ENCODE measurements at places on chromosomes 16 and 17. TPM values are rescaled to one million over a fixed set of nuclear protein-coding genes. Genes with fewer than 3 reads are reported as not detected.

GRCh38 chr17:64787255-64787920 is 125.3 kb upstream of the SMURF2 start:
- no peak for DNase-seq

DNA sequence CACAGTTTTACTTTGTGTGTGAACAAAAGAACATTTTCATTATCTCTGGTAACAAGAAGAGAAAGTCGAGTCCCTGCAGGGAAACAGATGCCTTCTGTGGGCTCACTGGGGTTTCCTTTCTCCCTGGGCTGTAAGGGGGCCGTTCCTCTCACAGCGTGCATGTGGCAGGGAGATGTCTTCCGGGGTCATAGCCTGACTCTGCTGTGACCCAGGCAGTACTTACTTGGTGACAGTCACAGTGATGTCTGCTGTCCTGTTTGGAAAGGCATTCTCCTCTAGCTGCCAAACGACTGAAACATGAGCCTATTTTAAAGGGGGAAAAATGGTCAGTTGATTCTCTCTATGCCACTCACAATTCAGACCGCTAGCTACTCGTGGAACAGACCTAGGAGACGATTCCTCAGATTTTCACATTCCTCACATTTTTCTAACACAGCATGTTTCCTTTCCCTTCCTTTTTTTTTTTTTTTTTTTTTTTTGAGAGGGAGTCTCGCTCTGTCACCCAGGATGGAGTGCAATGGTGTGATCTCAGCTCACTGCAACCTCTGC is 7.3 kb downstream of the HASPIN start:
- no peak for DNase-seq

DNA sequence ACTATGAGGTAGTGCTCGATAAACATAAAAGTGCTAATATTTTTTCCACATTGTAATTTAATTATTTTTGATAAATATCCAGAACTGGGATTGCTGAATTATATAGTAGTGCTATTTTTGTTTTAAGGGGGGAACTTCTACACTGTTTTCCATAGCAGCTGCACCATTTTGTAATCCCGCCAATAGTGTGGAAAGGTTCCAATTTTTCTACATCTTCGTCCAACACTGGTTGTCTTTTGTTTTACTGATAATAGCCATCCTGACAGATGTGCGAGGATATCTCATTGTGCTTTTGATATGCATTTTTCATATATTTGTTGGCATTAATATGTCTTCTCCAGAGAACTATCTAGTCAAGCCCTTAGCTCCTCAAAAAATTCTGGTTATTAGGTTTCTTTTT is 259.6 kb upstream of the KCNJ16 start:
- no peak for DNase-seq

Gene ALOX12
- not detected for total RNA-seq

Gene CNGB1
- not detected for total RNA-seq

- DNase-seq, result no peak
These were observed 16.6 kb upstream of the PYY start for GRCh38 chr17:43970366-43970765.

GRCh38 chr17:47192554-47192953 is 3.5 kb upstream of the CDC27 start:
- no peak for DNase-seq

- DNase-seq, result no peak
These were observed 539 bp upstream of the KRTAP4-8 start for GRCh38 chr17:41098481-41098880.

DNA sequence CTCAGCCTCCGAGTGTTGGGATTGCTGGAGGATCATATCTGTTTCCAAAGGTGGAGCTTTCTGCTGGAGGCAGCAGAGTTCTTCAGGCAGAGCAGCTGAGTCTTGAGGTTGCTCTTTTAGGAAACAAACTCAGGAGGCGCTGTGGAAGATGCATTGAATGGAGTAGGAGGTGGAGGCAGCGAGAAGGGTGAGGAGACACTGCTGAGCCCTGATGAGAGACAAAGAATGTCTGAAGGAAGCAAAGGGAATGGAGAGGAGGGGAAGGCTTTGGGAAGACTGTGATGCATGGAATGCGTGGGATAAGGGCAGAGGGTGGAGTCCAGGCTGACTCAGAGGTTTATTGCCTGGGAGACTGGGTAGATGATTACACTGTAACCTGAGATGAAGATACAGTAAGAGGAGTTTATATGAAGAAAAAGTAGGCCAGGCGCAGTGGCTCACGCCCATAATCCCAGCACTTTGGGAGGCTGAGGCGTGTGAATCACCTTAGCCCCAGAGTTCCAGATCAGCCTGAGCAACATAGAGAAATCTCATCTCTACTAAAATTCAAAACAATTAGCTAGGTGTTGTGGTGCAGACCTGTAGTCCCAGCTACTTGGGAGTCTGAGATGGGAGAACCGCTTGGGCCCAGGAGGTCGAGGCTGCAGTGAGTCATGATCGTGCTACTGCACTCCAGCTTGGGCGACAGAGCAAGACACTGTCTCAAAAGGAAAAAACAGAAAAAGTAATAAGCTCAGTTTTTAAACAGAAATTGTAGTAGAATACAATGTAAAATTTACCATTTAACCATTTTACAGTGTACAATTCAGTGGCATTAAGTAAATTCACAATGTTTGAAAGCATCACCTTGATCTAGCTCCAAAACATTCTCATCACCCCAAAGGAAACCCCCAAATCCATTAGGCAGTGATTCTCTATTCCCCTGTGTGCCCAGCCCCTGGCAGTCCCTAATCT is 17.8 kb upstream of the TMEM219 start:
- DNase-seq, result no peak

Gene FOXL1
- 0.47 TPM for total RNA-seq

Gene CBLN1
- 1.7 TPM for total RNA-seq

- no peak for DNase-seq
These were observed 2291.3 kb downstream of the TP53TG3F start for GRCh38 chr16:35750701-35751104.

- DNase-seq, result no peak
These were observed 342.7 kb downstream of the PMP22 start for GRCh38 chr17:14922411-14922810.

GRCh38 chr17:82449883-82450356 is 632 bp downstream of the CYBC1 start:
- DNase-seq, result no peak

DNA sequence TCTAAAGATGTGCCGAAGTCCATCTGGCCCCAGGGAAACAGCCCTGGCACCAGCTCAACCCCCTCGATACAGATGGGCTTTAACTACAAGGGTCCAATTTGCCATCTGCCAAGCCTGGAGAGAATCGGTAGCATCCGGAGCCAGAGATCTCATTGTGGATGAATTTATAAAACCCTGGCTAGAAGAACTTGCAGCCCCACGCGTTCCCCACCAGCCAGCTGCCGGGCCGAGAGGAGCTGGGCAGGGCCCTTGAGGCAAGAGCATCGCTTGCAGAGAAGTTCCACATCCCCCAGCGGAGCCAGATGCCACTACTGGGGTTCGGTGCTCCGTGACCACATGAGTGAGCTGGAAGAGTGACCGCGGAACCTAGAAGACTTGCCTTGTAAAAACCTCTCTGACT is 65.3 kb upstream of the NOL11 start:
- no peak for DNase-seq

Measured in occipital lobe (tissue), 3 donors.